Right cardiac atrium (tissue), 5 donors: ENCODE measurements at places on chromosomes 4 and X.

DNA sequence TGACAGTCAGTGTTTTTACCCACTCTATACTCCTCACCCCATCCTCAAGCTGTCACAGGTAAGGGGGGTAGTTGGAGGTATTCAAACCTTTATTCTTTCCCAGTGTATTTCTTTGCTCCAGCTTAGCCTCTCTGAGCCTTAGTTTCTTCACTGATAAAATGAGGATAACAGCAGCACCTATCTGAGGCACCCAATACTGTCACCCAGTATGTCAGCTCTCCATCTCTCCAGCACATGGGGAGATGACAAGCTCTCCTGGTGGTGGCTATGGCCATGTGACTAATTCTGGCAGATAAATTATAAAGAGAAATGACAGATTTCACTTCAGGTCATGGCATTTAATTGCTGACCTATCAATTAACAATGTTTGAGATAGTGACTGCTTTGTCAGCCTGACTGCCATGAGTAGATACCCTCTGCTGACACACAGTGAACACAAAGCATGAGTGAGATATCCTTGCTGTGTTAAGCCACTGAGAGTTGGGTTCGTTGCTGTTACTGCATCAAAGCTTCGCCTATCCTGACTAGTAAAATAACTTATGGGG, 176.4 kb upstream of the TBC1D9 start:
- no peak for DNase-seq

GRCh38 chrX:15158736-15159406, 111.0 kb downstream of the ASB9 start:
- DNase-seq: no peak

GRCh38 chr4:153931804-153932203, 142.9 kb upstream of the SFRP2 start:
- DNase-seq: no peak

- DNase-seq: no peak
Observed at GRCh38 chrX:56726605-56727004, 2.4 kb upstream of the NBDY start.

GRCh38 chr4:2822461-2823300, 21.0 kb upstream of the ADD1 start:
- peak; percentile 58 for DNase-seq

- DNase-seq: peak; percentile 87
Observed at GRCh38 chr4:184100297-184100885, 117.3 kb downstream of the ENPP6 start.

DNA sequence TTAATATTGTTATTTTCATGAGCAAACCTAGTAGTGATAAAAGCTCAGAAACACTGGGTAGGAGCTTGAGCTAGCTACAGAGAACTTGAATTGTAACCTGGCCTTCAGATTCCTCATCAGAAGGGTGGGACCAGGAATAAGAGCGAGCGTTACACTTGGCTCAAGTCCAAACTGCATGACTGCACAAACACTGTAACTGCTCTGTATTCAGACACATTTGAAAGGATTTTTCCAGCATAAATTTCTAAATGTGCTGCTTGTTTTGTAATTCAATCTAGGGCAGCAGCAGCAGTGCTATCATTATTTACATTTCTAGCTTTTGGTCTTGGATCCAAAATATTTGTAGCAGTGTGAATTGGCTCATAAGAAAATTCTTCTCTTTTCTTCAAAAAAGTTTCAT, 133.0 kb upstream of the TMLHE start:
- DNase-seq: no peak

GRCh38 chr4:54852054-54852453, 194.3 kb downstream of the KIT start:
- no peak for DNase-seq

GRCh38 chrX:20144491-20144890, 2.9 kb upstream of the EIF1AX start:
- no peak for DNase-seq

- no peak for DNase-seq
Observed at GRCh38 chrX:2609431-2610238, 81.5 kb upstream of the CD99 start.

DNA sequence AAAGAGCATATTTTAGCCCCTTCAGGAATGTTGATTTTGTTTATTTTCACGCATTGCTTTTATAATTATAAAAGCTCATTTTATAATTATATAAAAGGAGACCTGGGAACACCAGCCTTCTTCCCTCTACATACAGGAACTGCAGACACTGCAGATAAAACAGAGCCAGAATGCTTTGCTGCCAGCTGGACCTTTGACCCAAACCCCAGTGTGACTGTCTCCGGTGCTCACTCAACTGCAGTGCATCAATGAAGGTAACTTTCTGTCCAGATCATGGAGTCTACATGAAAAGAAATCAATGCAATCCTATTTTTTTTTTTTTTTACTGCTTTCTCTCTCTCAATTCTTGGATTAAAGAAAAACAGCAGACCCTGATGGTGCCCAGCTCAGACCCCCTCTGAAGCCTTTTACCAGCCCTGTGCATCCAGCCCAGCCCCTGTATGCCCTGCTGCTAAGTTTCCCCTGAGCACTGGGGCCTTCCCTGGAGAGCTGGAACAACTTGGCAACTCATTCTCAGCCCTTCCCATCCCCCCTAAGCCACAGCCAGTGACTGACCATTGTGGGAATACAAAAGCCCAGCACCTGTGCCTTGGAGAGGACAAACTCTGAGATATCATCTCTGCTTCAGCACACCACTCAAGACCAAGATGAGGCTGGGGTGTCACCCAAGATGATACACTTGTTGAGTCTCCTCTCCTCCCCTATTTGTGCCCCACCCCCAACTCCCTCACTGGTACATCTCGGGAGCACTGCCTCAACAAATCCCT, 182.1 kb downstream of the EVC2 start:
- DNase-seq: no peak

GRCh38 chr4:185203486-185204237, at the start of gene CFAP97:
Gene CFAP97 (minus strand): TSS chr4:185204000. CDS start chr4:185191196, 12,804 bp downstream.
- peak; percentile 98 for DNase-seq
